Astrocyte of the spinal cord (primary cell): ENCODE measurements at places on chromosomes 6 and 20.

- DNase-seq, result no peak
Observed at GRCh38 chr6:6646859-6647258, 58.3 kb downstream of the LY86 start.

- no peak for DNase-seq
Observed at GRCh38 chr20:25690427-25690826, 6.2 kb downstream of the ZNF337 start.

GRCh38 chr20:51966296-51966971, 164.1 kb upstream of the SALL4 start:
- peak; percentile 67 for DNase-seq

GRCh38 chr6:142409794-142410193, 108.0 kb downstream of the ADGRG6 start:
- DNase-seq, result no peak

- DNase-seq, result peak; percentile 51
Observed at GRCh38 chr6:117829594-117830319, 77.3 kb upstream of the SLC35F1 start.

DNA sequence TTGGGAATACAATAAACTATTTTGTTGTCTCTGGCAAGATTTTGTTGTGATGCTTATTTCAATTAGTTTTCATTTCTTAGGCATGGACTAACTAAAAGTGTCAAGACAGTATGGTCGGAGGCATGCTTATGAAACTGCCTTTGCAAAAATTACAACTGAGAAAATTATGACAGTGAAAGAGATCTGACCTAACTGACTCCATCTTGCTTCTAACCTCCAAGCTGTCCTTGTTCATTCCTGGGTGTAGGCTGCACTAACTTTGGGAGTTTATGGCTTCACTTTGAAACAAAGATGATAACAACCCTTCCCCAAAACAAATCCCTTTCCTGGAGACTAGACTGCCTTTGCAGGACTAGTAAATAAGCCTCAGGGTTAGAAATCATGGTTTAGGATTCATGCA, 4.1 kb upstream of the SHLD1 start:
- no peak for DNase-seq

DNA sequence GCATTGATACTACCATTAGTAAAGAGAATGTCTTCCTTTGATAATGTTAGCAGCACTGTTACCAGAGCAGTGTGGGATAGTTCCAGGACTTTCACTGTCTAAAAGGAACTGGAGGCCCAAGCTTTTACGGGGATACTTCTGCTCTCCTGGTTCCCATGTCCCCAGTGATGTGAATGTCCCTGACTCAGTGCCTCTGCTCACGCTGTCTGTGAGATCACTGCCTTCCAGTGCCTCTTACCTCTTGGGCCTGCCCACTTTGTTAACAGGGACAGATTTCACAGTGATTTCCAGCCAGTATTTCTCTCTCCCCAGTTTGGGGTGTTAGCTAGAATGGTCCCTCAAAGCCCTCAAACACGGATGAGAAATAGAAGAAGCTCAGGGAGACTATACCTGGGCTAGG, 14.4 kb downstream of the PTPRA start:
- no peak for DNase-seq

DNA sequence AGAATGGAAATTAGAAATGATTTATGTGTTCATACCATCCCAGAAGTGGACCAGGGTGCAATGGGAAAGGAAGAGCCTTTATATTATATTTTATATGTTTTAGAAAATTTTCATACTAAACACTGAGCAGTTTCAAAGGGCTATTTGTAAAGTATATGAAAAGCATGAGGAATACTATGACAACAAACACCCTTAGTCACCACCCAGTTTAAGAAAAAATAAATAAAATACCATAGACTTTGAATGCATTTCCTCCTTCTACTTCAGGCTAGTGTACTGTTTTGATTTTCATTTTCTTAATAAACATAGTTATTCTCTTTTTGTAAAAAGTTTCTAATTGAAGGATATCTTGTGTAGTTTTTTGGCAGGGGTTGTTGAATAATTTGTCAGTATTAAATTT, 191.1 kb downstream of the PLCB4 start:
- DNase-seq, result no peak

GRCh38 chr6:43806043-43806757, 36.2 kb downstream of the VEGFA start:
- DNase-seq, result no peak

DNA sequence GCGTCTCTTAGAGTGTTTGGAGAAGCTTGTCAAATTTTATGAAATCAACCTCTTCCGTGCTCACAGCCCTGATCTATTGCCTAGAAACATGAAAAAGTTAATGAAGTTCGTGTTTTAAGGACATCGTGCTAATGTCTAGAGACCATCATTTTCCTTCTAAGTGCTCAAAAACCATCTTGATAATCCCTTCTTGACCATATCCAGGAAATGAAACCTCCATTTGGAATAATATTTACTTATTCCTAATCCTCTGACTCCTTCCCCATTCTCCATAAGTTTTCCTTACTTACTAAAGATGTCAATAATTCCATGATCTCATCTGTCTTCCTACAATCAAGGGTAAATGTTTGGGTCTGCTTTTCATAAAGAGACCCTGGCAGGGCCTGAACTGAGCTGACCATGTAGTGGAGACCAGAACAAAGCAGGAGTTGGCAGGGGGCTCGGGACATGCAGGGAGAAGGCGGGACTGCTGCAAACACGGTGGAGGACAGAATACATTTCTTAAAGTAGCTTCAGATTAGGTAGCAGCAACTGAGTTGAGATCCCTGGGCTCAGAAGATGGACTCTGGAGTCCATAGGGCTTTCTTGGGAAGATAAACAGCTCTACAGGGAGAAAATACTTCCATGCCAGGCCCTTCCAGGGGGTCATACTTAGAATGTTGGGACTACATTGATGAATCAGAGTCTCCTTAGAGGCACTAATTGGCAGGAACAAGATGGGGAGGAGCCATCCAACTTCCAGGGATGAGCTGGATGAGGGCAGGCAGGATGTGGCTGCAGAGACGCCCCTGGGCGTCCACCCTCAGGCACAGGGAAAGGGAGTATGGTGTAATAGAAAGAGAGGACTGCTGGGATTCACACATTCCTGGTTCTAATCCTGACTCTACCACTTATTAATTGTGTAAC, 100.7 kb downstream of the RIN2 start:
- DNase-seq, result peak; percentile 60

- DNase-seq, result no peak
Observed at GRCh38 chr20:31496761-31497295, 17.4 kb upstream of the HM13 start.

DNA sequence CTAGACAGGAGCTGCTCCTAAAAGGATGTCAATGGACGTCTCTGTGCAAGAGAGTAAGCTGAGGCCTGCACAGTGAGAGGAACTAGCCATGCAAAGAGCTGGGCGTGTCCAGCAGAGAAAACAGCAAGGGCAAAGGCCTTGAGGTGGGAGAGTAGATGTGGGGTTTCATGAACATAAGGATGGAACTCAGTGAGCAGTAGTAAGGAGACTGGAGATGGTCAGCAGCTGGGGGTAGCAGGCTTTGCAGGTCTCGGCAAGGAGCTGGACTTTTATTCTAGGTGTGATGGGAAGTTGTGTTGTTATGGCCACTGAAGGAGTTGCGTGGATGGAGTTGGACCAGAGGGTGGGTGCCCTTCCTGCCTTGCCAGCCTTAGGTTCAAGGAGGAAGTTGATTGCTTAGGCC, 90.7 kb upstream of the SIRPA start:
- DNase-seq, result no peak

DNA sequence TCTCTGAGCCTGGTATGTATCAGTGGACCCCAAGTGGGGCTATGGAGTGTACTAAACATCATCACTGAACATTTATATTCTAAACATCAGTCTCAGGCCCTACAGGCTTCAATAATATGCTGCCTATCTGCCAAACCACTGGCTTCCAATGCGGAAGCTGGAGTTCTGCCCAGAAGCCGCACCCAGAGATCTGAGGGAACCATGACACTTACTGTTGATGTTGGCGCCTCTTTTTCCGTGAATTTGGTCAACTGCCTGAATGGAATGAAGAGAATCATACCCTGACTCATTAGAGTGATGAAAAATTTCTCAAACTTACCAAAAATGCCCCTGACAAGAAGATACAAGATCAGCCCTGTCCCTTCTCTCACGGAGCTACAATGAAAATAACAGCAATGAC, 66.2 kb downstream of the SLC22A23 start:
- peak; percentile 98 for DNase-seq

DNA sequence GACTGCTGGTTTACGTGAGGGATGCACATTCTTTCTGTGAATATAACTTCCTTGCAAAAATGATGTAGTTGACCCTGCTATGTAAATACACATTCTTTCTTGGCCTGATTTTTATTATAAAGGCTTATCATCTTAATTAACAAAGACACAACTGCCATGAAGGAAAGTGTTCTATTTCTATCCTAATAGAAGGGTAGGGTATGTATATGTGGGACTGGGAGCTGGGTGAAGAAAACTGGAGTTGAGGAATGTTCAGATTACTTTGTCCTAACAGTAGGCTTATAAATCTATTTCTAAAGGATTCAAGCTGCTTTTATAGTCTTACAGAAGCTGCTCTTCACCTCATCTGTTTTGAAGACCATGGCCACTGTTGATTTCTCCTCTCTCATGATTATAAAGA, 76.5 kb upstream of the RGS17 start:
- DNase-seq, result no peak

DNA sequence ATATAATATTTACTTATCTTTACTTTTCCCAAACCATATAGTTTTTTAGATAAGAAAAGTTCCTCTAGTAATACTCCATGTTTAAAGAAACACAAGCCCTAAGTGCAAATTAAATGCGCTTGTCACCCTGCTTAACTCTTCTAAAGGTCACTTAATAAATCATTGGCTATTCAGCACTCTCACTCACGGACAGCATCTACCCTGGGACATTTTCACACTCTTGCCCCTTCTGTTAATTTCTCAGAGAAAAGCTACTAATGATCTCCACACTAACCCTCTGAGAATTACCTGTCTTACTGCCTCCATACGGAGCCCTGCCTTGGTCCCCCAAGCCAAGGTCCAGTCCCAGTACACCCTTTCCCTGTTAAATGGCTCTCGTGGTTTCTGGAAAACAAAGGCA, 102.2 kb downstream of the NRN1 start:
- no peak for DNase-seq

GRCh38 chr6:108768166-108768555, 80.1 kb upstream of the ARMC2 start:
- no peak for DNase-seq

DNA sequence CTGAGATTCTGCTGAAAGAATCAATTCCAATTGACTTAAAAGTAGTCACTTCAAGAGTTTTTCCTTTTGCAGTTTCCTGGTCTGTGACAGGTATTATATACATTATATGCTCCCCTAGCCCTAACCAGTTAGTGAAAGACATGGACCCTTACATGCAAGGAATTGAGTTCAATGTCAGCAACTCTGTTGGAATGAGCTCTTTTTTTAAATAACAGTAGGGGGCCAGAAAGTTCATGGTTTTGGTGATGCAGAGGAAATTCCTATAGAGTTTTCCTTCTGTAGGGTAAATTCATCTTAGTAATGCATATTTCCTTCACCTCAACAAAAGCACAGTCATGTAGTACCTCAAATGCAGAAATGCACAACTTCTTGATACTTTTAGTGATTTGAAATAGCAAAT, 172.2 kb downstream of the KIF6 start:
- DNase-seq, result peak; percentile 69

- DNase-seq, result no peak
Observed at GRCh38 chr6:131443514-131443913, 129.5 kb upstream of the ARG1 start.

DNA sequence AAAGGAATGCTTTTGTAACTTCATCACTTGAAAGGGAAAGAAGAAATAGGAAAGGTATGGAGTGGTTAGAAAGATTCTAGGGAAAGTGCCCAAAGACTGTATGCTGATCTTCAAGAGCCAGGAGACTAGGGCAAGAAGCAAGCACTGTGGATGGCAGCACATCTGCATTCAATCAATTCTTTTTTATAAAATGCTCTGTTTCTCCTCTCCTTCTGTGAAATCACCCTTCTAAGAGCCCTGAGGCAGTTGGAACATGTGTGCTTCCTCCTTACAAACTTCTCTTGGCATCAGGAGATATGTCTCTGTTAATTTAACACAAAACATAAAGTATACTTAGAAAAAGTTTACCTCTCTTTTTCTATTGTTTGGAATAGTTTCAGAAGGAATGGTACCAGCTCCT, 1162.2 kb upstream of the GJE1 start:
- no peak for DNase-seq

DNA sequence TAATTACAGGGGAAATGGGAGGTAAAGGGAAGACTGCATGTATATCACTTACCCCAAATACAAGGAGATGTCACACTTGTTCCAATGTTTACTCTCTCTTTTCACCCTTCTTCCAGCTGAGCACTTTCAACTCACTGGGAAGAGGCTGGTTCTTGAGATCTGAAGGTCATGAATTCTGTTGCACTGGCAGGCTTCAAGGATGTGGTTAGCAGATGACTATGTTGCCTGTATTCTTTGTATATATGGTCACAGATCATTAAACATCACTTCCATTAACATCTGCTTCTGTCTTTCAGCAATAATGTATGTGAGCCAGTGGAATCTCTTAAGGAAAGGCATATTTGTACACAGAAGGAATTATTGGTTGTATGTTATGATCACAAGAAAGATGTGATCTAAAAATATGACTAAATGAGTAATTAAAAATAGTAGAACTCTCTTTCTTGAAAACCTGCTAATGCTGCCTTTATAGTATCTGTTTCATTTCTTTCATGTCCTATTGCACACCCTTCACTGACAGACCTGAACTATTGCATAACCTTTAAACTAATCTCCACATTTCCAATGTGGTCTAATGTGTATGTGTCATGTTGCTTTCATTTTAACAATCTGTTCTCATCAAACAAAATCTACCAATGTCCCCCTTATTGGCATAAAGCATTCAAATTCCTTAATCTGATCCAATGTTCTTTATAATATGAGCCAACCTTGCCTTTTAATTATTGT, 131.4 kb upstream of the EPHA7 start:
- peak; percentile 39 for DNase-seq

GRCh38 chr6:43468240-43468639, 9.1 kb upstream of the TJAP1 start:
- DNase-seq, result no peak

- peak; percentile 86 for DNase-seq
Observed at GRCh38 chr6:138691595-138692057, 81.9 kb upstream of the CCDC28A start.

- no peak for DNase-seq
Observed at GRCh38 chr20:3711484-3711941, 887 bp downstream of the SIGLEC1 start.

GRCh38 chr6:36850021-36850420, 10.8 kb upstream of the CPNE5 start:
- DNase-seq, result no peak

- no peak for DNase-seq
Observed at GRCh38 chr20:37901240-37901639, 1.7 kb upstream of the VSTM2L start.

GRCh38 chr20:64115171-64115911, 8.0 kb upstream of the NPBWR2 start:
- no peak for DNase-seq

GRCh38 chr20:58407201-58407873, 18.3 kb downstream of the VAPB start:
- no peak for DNase-seq

- no peak for DNase-seq
Observed at GRCh38 chr6:6593867-6594468, 5.4 kb downstream of the LY86 start.
